Left lung (tissue), 14 donors: ENCODE measurements at places on chromosomes 1 and 21. TPM values are rescaled to one million over a fixed set of nuclear protein-coding genes. Genes with fewer than 3 reads are reported as not detected.
A peak's percentile ranks its signal among the peaks of the same experiment; 100 is the strongest.

SIM2 gene
- not detected for total RNA-seq

CGN gene
- total RNA-seq, result 55.0 TPM

ZSWIM5 gene
- total RNA-seq, result 2.0 TPM

TMEM63A gene
- total RNA-seq, result 98.5 TPM

FCRLB gene
- total RNA-seq, result 0.70 TPM

- DNase-seq, result peak; percentile 32
Observed at GRCh38 chr1:151458802-151459330, 428 bp downstream of the POGZ start.

GRCh38 chr1:18175051-18175450 lies 67.5 kb downstream of the IGSF21 start:
- no peak for DNase-seq

DNA sequence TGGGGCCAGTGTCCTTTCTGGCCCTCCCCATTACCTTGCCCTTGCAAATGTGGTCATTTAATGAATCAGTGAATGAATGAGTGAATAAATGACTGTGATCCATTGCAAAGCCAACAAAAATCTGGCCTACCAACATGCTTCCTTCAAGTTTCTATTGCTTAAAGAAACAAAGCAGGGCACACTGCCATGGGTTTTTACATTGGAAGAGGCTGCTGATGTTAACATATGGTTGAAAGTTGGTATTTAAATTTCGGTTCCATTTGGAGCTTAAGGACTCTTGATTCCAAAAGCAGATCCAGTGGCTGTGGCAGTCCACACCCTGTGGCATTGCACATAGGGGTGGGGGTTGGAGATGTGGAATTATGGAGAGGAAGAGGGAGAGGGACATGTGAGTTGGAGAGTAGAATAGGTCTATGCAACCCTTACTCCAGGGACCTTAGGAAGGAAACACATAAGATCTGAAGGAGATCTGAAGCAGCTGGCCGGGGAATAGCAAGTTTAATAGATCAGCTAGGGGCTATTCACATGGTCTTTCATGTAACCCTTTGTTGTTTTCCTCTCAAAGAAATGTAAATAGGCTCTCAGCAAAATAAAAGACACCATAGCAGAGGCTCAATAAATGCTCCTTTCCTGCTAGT lies 7.2 kb downstream of the ABCA4 start:
- DNase-seq, result no peak

GRCh38 chr21:41133874-41134522 lies 34.0 kb upstream of the BACE2 start:
- no peak for DNase-seq

DNA sequence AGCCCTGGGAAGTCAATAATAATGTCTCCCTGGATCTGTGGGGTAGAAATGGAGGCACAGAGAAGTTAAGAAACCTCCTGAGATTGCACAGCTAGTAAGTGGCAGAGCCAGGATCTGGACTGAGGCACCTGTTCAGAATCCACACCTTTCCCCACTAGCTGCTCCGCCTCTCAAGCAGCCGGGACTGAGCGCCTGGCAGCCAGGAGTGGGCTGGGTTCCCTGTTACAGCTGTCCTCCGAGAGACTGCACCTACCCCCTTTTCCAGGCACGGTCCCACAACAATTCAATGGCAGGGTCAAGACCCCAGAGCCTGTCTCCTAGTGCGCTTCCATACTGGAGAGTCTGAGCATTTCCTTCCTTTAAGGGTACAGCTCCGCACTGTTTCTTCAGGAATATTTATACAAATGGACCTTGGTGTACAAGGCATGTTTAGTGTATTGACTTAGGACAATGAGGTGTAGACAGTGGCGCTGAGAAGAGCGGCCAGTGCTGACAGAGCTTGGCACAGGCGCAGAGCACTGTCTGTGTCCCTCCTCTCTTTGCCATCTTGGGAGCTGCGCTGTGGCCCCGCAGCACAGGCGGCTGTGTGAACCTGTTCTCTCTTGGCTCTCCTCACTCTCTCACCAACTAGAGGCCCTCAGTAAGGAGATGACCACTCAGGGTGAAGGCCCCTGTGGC lies 24.4 kb downstream of the GRHL3 start:
- DNase-seq, result no peak

DNA sequence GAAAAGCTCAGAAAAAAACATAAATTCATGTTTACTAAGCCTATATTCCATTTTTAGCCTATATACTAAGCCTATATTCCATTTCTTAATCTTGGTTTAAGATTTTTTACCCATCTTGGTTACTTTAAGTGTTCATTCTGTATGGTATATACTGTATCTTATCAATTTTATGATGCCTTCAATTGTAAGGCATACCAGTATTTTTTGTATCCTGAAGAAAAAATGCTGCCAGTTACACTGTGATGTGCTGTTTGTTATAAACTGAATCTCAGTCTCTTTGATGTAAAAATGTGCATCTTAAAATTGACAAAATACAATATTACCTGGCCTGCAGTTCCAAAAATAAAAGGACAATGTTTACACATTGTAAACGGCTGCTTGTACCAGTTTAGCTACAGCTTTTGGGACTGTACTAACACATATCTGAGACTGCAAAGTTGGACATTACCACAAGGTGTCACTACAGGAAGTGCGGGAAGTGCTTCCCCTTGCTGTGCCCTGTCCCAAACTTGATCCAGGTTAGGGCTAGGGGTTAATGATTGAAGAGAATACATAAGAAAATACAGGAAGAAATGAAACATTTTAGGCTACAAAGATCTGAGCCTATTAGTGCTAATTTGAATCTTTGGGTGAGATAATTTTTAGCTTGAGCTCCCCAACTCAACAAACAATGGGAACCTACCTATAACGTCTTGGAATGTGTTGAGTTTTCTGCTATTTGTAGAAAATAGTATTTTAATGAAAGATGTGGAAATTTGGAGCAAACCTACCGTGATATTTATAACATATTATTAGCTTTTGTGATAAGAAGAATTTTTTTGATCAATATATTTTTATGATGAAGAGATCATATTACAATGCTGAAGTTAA lies 108.9 kb downstream of the LBR start:
- DNase-seq, result peak; percentile 19

- DNase-seq, result no peak
Observed at GRCh38 chr1:153717330-153717729, 10.5 kb upstream of the INTS3 start.

GRCh38 chr1:210594605-210595004 lies 265.9 kb downstream of the HHAT start:
- DNase-seq, result no peak

DNA sequence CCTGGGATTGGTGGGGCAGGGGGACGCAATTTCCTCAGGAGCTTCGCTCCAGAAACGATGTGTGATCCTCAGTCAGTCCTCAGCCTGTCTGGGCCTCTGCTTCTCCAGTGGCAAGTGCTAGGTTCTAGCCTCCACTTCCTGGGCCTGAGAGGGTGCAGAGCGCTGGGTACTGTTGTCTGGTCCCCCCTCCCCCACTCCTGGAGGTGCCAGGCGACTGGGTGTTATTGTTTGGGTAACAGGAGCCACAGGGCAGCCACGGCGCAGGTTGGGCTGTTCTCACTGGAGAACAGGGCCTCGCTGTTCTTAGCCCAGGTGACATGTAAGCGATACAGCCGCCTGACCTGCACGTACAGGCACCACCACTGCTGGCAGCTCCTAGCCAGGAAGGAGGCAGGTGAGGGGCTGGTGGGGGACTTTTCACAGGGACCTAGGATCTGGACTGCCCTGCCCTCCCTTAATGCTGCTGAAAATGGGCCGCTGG lies 2.1 kb downstream of the RPS6KA1 start:
- DNase-seq, result peak; percentile 71

DNA sequence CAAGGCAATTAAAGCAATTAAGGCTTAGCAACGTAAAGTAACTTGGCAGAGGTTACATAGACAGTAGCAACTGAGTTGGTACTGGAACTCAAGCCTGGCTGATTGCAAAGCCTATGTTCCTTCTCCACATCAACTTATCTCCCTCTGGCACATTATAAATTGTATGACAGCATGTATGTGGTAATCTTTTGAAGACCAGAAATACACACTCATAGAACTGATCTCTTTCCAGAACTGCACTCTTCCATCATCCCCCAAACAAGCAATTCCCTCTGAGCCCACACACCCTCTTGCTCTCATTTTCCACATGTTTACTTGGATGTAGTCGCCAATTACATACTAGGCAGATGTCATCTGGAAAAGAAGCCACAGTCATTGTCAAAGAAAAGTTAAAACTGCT lies 502.2 kb downstream of the PLPP3 start:
- no peak for DNase-seq

DNA sequence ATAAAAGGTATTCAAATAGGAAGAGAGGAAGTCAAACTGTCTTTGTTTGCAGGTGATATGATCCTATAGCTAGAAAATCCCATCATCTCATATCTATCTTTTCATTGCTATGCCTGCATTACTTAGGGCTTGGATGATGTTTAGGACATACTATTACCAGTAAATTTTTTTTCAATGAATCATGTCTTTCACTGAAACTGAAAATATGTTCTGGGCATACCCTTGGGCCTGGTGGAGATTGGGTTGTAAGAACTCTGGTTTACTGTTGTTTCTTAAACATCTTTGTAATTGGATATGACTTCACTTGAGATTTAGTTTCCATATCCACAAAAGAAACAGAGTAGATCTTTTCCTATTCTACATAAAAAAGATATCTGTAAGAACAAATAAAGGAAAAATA lies 502.2 kb upstream of the PRMT6 start:
- no peak for DNase-seq

- no peak for DNase-seq
Observed at GRCh38 chr21:29534448-29534847, 235.7 kb downstream of the BACH1 start.

DNA sequence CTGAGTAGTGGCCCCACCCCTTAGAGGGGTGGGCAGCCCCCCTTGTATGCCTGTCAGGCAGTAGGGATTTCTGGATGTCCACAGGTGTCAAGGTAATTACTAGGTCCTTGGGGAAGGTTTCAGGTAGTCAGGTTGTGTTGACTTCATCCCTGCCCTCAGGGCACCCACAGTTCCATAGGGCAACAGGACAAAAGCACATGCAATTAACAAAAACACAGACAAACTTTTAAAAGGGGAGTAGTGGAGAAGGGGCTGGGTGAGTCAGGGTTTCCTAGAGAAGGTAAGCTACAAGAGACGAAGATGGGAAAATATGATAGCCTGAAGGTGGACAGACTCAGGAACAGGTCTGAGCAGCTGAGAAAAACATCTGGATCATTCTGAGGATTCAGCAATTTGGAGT lies 14.1 kb downstream of the KRTCAP2 start:
- no peak for DNase-seq

DNA sequence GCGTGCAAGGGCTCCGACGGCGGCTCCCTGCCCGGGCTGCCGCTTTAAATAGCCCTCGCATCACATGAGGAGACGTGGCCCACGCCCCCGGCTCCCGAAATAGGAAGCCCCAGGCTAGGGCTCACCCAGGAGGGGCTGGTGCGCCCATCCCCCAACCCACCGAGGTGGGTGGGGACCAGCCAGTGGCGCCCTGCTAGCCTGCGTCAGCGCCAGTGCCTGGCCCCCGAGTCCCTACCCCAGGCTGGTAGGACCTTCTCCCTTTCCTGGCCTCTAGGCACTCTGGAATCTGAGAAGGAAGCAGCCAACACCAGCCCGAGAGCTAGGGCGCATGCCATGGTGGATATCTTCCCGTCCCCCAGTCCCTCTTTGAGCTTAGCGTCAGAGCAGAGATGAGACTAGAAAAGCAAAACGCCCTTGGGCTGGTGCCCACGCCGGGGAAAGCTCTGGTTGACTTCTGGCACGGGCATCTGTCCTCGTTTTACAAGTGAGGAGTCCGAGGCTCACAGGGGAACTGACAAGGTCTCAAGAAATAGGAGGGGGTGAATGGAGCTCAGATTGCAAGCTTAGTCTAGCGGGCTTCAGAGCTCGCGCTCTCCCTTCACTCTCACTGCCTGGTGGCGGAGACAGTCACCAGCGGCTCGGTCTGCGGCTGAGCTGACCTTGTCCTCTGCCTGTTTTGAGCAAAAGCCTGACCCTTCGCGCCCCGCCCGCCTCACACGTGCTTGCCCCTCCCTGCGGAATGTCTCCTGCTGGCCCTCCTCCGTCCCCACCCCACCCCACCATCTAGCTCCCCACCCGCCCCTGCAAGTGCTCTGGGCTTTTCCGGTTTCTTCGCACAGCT lies at the start of gene FABP3:
TSS of gene FABP3 (minus strand) at position 21 of the 841 bp plus-strand sequence. CDS start 62 bp downstream, outside the sequence.
- peak; percentile 87 for DNase-seq

DNA sequence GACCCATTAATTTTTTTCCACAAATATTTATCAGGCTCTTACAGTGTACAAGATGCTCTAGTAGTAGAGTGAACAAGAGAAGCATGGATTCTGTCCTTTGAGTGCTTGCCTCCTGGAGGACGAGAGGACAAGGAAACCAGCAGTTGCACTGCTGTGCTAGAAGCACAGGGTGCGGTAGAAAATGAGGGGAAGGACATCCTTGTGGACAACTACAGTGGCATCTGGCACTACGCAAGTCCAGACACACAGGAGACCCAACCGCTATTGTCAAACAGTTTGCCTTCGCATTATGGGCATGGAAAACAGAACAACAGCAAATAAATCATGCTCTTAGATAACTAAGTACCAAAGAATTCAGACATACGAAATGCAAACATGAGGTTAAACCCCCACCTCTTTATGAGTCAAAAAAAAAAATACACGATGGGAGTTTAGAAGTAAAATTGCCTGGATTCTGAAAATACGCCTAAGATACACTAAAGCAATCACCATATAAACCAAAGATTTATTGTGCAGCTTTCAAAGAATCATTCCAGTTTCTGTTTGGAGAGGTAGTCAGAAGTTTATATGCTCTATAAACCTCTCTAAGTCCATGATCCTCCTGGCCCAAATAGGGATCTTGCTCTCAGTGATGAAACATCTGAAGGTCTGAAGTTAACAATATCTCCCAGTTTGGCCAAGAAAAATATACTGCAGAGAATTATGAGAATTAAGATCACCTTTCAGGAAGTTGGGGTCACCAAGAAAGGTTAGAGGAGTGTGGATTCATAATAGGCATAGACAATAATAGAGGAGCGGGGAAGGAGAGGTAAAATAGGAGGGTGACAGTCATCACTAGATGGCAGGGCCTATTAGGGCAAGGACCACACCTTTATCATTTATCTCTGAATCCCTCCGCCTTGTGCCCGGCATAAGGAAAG lies 307.8 kb downstream of the NFIA start:
- DNase-seq, result no peak

GRCh38 chr1:229109320-229109761 lies 161.6 kb upstream of the RAB4A start:
- no peak for DNase-seq

GRCh38 chr1:32746130-32746529 lies 43.6 kb upstream of the SYNC start:
- no peak for DNase-seq
